ENCODE measurements at places on chromosomes 13 and 19. TPM values are rescaled to one million over a fixed set of nuclear protein-coding genes. Genes with fewer than 3 reads are reported as not detected.

The ITM2B gene
- polyA plus RNA-seq, result 336 TPM

The RAB3A gene
- 10.1 TPM for polyA plus RNA-seq

The ZNF728 gene
- not detected for polyA plus RNA-seq

The CD33 gene
- polyA plus RNA-seq, result not detected

The DKKL1 gene
- 0.15 TPM for polyA plus RNA-seq

The GIPC3 gene
- polyA plus RNA-seq, result 0.20 TPM

The ZNF584 gene
- 14.6 TPM for polyA plus RNA-seq

DNA sequence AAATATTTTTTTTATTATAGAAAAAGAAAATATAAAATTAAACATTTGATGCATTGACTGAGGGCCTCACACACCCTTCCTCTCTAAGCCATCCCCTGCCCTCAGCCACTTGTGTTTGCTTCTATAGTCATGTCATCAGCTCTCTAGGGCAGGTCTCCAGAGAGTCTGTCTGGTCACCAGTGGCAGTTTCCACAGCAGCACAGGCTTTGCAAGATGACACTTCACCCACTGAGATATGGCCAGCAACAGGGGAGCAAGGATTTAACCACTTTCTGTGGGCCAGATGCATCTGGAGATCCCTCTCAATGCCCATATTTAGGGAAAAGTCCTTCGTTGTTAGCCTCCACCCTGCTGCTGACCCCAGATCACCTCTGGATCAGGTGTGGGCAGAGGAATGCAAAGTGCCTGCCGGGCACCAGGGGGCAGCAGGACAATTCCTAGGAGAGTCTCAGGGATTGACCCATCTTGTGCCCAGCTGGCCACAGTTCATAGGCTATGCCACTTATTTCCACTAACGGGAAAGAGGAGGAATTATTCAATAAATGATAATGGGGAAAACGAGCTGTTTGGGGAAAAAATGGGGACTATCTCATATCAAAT is 4.8 kb downstream of the ABCC4 start:
- peaks cover 2% of the 10 kb centered on the region for H3K36me3 ChIP-seq
- peaks cover 2% of the 10 kb centered on the region for H3K4me1 ChIP-seq
- H3K27ac ChIP-seq, result no peak overlapping the region

DNA sequence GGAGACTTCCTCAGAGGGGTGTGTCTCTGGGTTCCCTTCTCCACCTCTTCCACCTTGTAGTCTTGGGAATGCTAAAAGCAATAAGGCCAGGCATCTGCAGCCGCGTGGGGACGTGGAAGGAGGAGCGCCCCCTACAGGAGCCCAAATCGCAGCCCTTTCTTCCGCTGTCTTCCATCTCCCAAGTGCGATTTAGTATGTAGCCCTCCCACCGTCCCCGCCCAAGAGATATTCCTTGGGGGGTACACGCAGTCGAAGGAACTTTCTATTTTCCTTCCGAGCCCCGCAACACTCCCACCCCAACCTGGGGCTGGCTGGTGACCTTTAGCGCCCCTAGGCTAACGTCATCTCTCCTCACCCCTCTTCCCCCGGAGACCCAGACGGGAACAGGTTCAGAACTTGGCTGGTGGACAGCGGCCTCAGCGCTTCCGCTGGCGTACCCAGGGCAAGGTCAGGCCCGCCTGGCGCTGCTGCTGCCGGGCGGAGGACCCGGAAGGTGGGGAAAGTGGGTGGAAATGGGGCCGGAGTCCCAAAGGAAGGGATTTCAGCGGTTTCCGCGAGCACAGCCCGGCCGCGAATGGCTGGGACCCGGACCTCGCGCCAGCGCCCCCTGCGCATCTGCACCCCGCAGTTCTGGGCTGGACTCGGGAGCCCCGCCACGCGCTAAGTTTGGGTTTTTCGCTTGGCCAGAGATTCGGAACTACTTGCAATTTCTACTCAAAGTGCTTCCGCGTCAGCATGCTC is 2.1 kb upstream of the PCDH8 start:
- no peak overlapping the region for H3K27ac ChIP-seq
- no peaks in the 10 kb centered on the region for H3K36me3 ChIP-seq
- peaks cover 35% of the 10 kb centered on the region for H3K27me3 ChIP-seq
- H3K4me1 ChIP-seq, result no peaks in the 10 kb centered on the region

- H3K4me3 ChIP-seq, result no peak overlapping the region
- no peak overlapping the region for H3K27ac ChIP-seq
- peaks cover 8% of the 10 kb centered on the region for H3K4me1 ChIP-seq
- no peaks in the 10 kb centered on the region for H3K36me3 ChIP-seq
Measured at GRCh38 chr19:18735752-18736151, 52.3 kb downstream of the CRTC1 start.

GRCh38 chr19:32498648-32499200 is 82.3 kb upstream of the PDCD5 start:
- no peak overlapping the region for H3K27ac ChIP-seq
- H3K27me3 ChIP-seq, result no peaks in the 10 kb centered on the region
- H3K36me3 ChIP-seq, result no peaks in the 10 kb centered on the region
- H3K4me1 ChIP-seq, result no peaks in the 10 kb centered on the region
- no peak overlapping the region for H3K4me3 ChIP-seq
- peak; percentile 2 for DNase-seq

GRCh38 chr19:58563034-58563573 is 4.7 kb upstream of the UBE2M start:
- no peaks in the 10 kb centered on the region for H3K36me3 ChIP-seq
- H3K4me1 ChIP-seq, result peaks cover 4% of the 10 kb centered on the region
- no peak for DNase-seq
- H3K27ac ChIP-seq, result no peak overlapping the region
- peak overlapping the region; percentile 30 for H3K4me3 ChIP-seq

GRCh38 chr13:102598061-102598460 is 1.3 kb downstream of the TPP2 start:
- no peaks in the 10 kb centered on the region for H3K4me1 ChIP-seq
- H3K36me3 ChIP-seq, result no peaks in the 10 kb centered on the region
- no peaks in the 10 kb centered on the region for H3K27me3 ChIP-seq
- peak overlapping the region; percentile 92 for H3K4me3 ChIP-seq
- peak overlapping the region; percentile 99 for H3K27ac ChIP-seq

- no peak for DNase-seq
- no peak overlapping the region for H3K4me3 ChIP-seq
- H3K4me1 ChIP-seq, result no peaks in the 10 kb centered on the region
- no peak overlapping the region for H3K27ac ChIP-seq
- H3K36me3 ChIP-seq, result no peaks in the 10 kb centered on the region
- H3K27me3 ChIP-seq, result peaks cover 3% of the 10 kb centered on the region
Measured at GRCh38 chr19:46213156-46213555, 16.4 kb upstream of the IGFL1 start.

- H3K4me1 ChIP-seq, result no peaks in the 10 kb centered on the region
- no peak overlapping the region for H3K27ac ChIP-seq
- DNase-seq, result no peak
- no peak overlapping the region for H3K4me3 ChIP-seq
- H3K36me3 ChIP-seq, result no peaks in the 10 kb centered on the region
Measured at GRCh38 chr13:111947026-111947810, 119.7 kb upstream of the SOX1 start.

DNA sequence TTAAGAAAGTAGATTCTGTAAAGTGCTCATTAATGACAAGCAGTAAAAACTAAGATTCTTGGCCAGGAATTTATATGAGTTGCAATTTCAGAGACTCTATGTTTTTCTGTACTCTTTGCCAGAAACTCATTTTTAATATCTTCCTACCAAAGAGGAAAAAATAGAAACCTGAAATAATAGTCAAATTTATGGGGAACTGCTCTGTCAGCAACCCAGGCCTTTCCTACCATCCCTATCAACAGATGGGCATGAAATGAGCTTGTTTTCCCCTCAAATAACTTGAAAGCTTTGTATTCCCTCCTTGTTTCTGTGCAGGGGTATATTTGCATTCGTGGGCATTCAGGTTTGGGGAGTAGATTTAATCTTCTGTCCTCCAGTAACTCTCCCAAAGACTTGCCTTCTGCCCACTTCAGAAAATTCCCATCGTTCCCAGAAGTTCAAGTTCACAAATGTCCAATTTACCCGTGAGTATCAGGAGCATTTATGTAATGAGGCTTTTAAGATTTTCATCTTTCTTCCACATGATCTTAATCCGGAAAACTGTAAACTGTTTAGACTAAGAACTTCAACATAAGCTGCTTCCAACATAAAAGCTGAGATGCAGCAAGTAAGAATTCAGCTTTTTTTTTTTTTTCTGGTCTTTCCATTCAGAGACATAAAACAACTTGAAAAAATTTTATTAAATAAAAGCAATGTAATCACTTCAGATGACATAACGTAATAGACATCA is 363.1 kb downstream of the EFNB2 start:
- no peak for DNase-seq
- H3K27ac ChIP-seq, result no peak overlapping the region
- H3K27me3 ChIP-seq, result no peaks in the 10 kb centered on the region
- no peaks in the 10 kb centered on the region for H3K4me1 ChIP-seq

DNA sequence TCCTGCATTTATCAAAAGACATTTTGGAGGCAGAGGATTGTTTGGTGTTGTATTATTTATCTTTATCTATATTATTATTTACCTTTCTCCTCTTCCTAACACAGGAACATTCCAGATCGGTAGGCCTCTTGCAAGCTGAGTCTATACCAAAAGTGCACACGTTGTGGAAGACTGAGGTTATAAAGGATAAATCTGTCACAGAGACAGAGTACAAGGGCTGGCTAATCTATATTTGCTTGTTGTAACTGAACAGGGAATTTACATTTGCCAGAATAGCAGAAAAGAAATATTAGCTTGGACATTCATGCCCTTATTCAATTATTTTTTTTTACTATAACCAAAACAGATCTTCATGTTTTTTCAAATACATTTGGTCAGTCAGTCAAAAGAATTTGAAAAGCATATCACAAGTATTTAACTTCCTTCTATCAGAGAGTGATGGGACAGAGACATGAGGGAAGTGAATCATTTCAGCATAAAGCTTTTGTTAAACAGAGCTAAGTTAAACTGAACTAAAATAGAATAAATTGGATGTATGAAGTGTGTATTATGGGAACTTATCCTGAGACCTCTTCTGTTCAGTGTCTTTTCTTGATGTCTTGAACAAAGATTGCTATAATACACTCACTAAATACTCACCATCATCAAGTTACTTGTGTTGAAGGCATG is 352.5 kb downstream of the DNAJC15 start:
- H3K36me3 ChIP-seq, result no peaks in the 10 kb centered on the region
- DNase-seq, result no peak
- H3K4me3 ChIP-seq, result no peak overlapping the region
- no peaks in the 10 kb centered on the region for H3K4me1 ChIP-seq

DNA sequence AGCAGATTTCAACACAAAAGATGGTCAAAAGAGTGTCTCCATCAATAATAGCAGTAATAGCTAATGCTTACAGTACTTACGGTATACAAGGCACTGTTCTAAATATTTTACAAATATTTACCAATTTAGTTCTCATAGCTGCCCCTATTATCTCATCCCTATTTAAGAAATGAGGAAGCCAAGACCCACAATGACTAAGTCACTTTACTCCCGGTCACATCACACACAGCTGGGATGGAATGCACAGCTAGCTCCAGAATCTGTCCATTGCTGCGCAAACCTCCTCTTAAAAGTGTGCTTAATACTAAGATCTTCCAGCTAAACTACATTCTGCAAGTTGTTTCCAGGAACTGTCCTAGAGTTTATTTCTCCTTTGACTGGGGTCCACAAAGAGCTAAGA is 63.4 kb downstream of the RAP2A start:
- H3K4me3 ChIP-seq, result no peak overlapping the region
- no peaks in the 10 kb centered on the region for H3K4me1 ChIP-seq
- no peaks in the 10 kb centered on the region for H3K27me3 ChIP-seq

DNA sequence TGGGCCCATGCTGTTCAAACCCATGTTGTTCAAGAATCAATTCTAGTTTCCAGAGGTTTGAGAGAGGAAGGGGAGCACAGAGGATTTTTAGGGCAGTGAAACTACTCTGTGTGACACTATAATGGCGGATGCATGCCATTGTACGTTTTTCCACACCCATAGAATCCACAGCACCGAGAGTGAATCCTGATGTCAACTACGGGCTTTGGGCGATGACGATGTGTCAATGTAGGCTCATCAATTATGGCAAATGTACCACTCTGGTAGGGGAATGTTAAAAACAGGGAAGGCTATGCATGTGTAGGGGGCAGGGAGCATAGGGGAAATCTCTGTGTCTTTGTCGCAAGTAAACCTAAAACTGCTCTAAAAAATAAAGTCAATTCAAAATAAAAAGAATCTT is 70.7 kb upstream of the UBAC2 start:
- H3K27me3 ChIP-seq, result no peaks in the 10 kb centered on the region
- H3K36me3 ChIP-seq, result no peaks in the 10 kb centered on the region
- no peak overlapping the region for H3K27ac ChIP-seq
- no peak for DNase-seq
- H3K4me3 ChIP-seq, result no peak overlapping the region
- no peaks in the 10 kb centered on the region for H3K4me1 ChIP-seq

GRCh38 chr19:53246498-53246897 is 8.2 kb downstream of the ZNF677 start:
- H3K27ac ChIP-seq, result no peak overlapping the region
- DNase-seq, result no peak
- H3K27me3 ChIP-seq, result no peaks in the 10 kb centered on the region
